ENCODE measurements at places on chromosomes 4 and X.

DNA sequence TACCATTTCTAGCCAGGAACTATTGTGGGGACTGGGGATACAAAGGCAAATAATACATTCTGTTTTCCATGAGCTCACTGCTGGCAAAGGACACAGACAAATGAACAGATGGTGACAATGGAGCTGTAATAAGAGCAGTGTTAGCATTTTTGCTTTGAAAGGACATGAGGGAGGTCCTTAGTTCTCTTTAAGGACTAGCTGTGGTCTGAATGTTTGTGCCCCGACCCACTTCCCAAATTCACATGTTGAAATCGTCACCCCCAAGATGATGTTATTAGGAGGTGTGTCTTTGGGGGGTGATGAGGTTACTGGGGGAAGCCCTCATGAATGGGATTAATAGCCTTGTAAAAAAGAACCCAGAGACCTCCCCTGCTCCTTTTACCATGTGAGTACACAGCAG, 30.3 kb downstream of the CCNG2 start:
- DNase-seq, result no peak

- DNase-seq, result peak; percentile 6
These were observed 58.5 kb downstream of the PRPS1 start for GRCh38 chrX:107686792-107687191.

DNA sequence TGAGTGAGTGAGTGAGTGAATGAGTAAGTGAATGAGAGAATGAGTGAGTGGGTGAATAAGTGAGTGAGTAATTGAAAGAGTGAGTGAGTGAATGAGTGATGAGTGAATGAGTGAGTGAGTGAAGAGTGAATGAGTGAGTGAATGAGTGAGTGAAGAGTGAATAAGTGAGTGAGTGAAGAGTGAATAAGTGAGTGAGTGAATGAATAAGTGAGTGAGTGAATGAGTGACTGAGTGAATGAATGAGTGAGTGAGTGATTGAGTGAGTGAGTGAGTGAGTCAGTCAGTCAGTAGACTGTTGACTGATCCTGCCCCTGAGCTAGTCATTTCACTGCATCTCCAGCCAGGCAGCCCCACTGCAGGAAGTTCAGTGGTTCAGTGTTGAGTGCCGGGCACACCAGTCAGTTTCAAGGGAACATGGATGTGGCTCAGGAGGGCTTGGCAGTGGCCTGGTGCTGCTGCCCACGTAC, 228.4 kb upstream of the PSAPL1 start:
- DNase-seq, result no peak

- no peak for DNase-seq
These were observed 4.3 kb downstream of the HADH start for GRCh38 chr4:107993969-107994368.

DNA sequence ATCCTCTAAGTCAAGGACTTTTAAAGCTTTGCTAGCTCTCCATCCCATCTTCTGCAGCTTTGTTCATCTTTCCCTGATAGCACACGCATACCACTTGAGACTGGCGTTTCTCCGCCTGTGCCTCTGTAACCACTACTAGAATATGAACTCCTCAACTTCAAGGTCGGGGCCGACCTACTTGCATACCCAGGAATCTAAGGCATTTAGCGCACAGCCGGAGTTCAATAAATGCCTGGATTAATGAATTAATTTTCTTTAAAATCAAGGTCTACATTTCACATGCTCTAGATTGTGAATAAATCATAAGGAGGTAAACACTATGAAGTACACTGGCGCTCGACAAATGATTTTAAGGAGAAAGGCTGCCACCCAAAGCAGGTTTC, 89.3 kb downstream of the HNRNPD start:
- DNase-seq, result no peak

DNA sequence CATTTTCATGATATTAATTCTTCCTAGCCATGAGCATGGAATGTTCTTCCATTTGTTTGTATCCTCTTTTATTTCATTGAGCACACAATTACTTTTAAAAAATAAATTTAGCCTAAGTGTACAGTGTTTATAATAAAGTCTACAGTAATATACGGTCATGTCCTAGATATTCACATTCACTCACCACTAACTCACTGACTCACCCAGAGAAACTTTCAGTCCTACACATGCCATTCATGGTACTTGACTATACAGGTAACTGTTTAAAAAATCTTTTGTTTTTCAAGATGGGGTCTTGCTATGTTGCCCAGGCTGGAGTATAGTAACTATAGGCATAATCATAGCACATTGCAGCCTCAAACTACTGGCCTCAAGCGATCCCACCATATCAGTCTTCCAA, 348.1 kb downstream of the RAPGEF2 start:
- DNase-seq, result peak; percentile 21

GRCh38 chrX:57177070-57177469, 39.9 kb upstream of the SPIN2A start:
- DNase-seq, result no peak

DNA sequence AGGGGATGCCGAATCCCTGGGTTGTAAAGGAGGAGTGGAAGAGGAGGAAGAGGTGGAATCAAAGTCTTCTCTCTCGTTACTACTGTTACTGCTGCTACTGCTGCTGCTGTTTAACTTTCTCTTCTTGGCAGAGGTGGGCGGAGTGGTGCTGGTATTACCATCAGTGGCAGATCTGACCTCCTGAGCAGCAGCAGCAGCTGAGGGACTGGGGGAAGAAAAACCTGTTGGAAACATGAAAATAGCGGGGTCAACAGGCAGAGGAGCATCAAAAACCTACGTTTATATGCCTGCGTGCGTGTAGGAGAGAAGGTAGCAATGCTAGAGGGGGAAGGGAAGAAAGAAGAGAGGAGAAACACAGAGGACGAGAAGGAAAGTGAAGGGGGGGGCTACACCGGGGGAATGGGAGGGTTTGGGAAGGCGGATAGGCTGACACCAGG, 339 bp downstream of the CUL4B start:
- DNase-seq, result peak; percentile 59

GRCh38 chr4:37604461-37604860, 81.7 kb downstream of the RELL1 start:
- DNase-seq, result peak; percentile 48

DNA sequence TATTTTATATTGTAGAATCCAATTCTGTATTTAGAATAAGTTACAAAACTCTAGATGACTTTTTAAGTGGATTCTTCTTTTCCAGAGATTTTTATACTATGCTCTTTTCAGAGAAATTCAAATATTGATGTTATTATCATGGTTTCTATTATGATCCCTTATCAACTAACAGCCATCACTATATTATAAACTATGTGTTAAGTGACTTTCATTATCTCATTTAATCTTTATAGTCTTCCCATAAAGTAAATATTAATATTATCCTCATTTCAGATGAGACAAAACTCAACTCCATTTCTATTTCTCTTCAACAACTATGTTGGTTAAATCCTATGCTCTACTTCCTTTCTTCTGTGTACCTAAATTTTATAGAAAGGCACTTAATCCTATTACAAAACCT, 132.6 kb downstream of the ANKRD50 start:
- no peak for DNase-seq

DNA sequence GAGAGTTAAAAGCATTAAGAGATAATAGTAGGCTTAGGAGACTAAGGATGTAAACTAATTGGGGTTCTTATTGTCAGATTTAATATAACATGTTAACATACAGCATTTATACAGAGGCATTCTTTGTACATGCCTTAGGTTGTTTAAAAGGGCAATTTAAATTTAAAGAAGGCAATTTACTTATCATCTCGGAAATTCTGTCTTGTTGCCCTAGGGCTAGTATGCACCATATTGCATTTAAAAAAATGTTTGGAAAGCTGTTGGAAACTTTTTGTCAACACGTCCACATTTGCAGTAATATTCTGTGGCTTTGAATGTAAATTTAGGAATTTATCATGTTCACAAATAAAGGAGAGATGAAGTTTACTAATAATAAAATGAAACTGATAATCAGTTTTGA, 25.5 kb downstream of the GALNT7 start:
- no peak for DNase-seq

- no peak for DNase-seq
These were observed 10.2 kb upstream of the INTU start for GRCh38 chr4:127622621-127622920.

- DNase-seq, result no peak
These were observed 33.6 kb downstream of the RPGR start for GRCh38 chrX:38293741-38294140.

GRCh38 chr4:123930996-123931395, 534.4 kb downstream of the SPRY1 start:
- DNase-seq, result no peak

GRCh38 chr4:101125045-101125942, 222.0 kb downstream of the PPP3CA start:
- DNase-seq, result no peak

- DNase-seq, result peak; percentile 6
These were observed 56.1 kb downstream of the KDR start for GRCh38 chr4:55069248-55069647.

GRCh38 chr4:48991357-48991756, 5.3 kb downstream of the CWH43 start:
- DNase-seq, result no peak

DNA sequence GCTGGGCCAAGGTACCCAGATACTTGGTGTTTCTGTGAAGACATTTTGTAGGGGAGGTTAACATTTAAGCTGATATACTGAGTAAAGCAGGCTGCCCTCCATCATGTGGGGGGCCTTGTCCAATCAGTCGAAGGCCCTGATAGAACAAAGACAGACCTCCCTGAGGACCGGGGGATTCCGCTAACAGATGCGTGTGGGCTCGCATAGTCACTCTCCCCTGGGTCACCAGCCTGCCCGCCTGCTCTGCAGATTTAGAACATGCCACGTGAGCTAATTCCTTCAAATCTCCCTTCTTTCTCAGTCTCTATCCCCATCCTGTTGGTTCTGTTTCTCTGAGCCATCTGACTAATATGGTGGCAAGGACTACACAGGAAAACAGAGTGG, 60.7 kb downstream of the WFS1 start:
- DNase-seq, result no peak

DNA sequence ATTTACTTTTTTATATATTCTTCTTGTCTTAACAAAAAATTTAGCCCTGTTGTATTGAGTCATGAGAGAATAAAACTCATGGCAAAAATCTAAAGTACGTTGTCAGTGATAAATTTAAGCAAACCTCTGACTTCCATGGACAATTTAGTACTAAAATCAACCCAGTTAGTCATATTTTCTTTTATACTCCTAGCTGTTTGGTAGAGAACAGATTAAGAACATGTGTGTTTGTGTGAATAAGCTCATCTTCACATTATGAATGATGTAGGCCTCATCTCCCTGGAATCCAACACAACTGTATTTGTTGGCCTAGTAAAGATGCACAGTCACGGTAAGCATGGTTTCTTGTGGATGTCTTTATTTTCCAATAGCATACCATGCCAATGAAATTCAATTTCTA, 40.8 kb upstream of the FAM47B start:
- no peak for DNase-seq

GRCh38 chr4:2954358-2955185, 8.6 kb downstream of the NOP14 start:
- no peak for DNase-seq

- peak; percentile 16 for DNase-seq
These were observed 42.4 kb downstream of the PTTG2 start for GRCh38 chr4:38002451-38003071.

GRCh38 chrX:30253257-30253656, 6.3 kb downstream of the MAGEB1 start:
- no peak for DNase-seq

- no peak for DNase-seq
These were observed 1.3 kb upstream of the BCORL1 start for GRCh38 chrX:129981200-129981553.

DNA sequence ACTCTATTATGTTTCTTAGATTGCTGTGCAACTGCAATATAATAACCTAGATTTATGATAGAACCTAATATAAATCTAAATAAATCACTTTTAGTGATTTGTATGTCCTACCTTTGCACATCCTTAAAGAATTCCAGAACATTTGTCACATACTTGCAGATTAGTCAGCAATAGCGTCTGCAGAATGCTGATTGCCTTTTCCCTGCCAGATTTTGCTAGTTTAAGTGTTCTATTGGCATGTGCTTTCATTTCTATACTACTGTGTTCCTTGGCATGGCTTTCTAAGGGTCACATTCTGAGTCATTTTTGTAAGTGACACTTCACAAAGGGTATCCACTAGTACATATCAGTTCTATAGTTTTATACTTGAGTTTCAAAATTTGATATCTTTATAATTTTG, 303.1 kb upstream of the GIMD1 start:
- DNase-seq, result peak; percentile 64

DNA sequence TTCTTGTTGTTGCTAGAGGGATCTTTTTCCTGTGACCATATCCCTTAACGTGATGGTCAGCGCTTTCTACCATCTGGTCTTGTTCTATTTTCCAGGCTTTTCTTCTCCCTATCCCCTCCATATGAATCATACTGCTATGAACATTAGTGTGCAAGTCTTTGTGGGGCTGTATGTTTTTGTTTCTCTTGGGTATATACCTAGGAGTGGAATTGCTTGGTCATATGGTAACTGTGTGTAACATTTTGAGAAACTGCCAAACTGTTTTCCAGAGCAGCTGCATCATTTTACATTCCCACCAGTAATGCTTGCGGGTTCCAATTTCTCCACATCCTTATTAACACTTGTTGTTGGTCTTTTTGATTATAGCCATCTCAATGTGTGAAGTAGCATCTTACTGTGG, 121.4 kb downstream of the SPRY1 start:
- DNase-seq, result no peak

DNA sequence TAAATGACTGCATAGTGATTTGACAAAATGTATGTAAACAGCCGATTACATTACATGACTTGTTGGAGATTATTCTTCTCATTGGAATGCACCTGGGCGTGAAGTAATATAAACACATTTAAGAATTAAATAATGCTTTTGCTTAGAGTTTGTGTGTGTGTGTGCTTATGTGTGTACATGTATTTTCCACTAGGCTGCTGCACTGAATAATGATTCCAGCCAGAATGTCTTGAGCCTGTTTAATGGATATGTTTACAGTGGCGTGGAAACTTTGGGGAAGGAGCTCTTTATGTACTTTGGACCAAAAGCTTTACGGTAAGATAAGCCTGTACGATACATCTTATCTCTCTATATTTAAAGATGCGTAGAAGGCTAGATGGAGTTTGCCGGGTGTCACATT, 12.6 kb downstream of the NEIL3 start:
- DNase-seq, result no peak

- no peak for DNase-seq
These were observed 2.1 kb upstream of the SCRG1 start for GRCh38 chr4:173401063-173401462.

DNA sequence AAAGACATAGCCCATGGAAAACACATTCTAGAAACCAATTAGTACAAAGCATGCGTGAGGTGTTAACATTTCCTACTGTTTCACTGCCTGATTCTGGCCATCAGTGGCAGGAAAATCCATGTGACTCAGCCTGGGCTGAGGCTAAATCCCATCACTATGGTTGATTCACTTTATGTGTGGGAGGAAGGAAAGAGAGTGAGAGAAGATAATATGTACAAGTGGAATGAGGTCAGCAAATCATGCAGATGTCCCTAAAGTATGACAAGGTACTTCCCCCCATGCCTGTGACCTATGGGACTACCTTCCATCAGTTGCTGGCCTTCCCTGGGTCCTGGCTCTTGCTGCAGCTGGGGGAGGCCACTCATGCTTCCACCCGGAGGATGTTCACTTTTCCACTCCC, 64.2 kb upstream of the MAP3K15 start:
- DNase-seq, result peak; percentile 48
